CD4-positive, alpha-beta T cell treated with Interleukin-4 for 1 hour (primary cell): ENCODE measurements at places on chromosomes 3 and 15.

DNA sequence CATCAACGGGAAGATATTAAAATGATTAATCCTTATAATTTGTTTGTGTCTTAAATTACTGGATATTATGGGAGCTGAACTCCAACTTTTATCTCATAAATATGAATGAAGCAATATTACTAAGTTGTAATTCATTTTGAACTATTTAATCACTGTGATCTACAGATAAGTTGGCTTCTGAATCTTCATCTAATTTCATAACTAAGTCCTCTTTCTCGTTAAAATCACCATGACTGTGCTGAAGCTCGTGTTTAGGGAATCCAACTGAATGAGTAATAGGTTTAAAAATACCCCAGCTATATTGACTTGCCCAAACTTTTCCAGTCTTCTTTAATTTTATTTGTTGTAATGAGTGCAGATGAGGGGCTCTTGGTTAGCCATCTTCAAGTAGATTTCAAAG, 14.1 kb downstream of the MDFIC2 start:
- no peak for DNase-seq

DNA sequence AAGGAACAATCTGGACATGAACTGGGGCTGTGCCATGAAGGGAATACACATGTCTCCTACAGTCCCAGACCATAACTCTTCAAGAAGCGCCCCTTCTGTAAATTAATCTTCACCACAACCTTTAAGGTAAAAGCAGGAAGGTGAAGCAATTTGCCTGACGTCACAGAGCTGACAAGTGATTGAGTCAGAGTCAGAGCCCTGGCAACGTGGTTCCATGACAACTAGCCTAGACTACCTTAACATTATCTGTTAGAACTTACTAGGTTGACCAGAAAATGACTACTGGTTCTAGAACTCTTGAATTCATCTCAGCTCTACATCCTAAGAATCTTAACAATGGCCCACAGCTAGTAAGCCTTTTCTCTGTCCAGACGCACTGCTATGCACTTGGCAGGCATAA, 124.6 kb downstream of the NTRK3 start:
- no peak for DNase-seq

- DNase-seq = no peak
Observed at GRCh38 chr3:101637451-101637850, 39.5 kb downstream of the ZBTB11 start.

DNA sequence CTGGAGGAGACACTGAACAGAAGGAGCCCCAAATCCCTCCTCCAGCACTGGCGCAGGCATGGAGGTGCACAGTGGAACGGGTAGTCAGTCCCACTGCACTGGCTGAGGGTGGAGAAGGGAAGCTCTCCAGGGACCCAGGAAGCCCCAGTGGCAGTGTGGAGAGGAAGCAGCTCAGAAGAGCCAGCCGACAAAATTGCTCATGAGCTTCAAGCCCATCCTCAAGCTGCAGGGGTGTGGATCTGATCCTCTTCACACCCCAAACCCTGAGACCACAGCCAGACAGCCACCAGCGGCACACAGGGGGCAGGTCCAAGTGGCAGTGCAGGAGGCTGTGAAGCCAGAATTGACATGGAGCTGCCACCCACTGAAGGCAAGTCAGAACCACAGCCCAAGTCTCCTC, 32.1 kb downstream of the CYFIP1 start:
- no peak for DNase-seq

DNA sequence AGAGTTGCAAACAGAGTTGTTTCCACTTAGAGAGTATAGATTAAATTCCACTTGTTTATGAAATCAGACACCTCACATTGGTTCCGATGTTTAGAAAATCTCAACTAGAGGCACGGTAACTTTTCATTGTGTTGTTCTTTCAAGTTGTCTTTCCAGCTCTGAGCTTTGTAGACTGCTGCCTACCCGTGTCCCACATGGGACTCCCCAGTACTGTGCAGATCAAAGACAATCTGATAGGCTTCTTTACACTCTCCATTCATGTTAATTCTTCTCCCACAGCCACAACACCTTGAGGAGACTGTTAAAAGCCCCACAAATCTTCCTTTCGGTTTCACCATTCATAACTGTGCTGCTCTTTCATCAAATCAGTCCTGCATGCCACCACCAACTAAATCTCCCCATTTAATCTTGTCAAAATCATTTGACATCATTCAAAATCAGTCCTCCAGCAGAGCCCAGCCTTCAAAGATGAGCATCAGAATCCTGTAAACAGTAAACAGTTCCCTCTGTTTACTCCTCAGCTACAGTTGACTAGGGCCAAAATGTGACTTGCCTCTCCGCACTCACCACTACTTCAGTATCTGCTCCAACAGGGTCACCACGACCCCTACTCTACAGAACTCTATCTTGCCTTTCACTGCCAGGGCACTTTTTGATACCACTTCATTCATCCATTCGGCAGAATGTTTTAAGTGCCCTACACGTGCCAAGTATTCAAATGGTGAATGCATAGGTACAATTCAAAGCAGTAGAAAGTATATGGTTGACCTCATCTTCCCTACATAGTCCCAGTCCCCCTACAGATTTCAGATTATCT, 8.3 kb downstream of the ANXA2 start:
- peak; percentile 72 for DNase-seq

GRCh38 chr3:98827221-98827920, 64.2 kb downstream of the ST3GAL6 start:
- DNase-seq = no peak

DNA sequence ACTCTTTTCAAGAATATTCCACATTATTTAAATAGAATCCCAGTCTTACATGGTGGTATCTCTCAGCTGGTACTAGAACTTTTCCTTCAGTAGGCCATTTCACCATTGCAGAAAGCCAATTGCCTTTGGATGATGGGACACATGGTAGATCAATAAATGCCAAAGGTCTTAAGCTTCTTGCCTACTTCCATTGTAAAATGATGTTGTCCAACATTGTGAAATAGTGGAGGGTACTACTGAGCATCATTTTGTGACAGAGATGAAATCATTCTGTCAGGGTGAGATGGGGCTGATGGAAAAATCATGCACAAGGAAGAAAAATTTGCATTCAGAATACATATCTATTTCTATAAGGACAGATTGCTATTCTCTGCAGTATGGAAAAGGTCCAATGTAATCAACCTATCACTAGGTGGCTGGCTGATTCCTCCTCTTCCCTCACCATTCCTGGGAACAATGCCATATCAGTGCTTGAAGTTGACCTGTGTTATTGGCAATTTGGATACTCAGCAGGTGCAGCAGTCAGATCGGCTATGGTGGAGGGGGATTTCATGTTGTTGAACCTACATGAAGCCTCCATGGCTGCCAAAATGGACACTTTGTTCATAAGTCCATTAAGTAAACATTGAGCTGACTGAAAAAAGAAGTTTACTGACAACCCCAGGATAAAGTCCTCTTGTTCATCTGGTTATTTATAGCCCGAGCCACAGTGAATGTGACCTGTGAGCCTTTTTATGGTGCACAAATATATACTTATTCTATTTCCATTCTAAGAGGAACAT, 596.9 kb upstream of the ARPP21 start:
- DNase-seq = no peak

DNA sequence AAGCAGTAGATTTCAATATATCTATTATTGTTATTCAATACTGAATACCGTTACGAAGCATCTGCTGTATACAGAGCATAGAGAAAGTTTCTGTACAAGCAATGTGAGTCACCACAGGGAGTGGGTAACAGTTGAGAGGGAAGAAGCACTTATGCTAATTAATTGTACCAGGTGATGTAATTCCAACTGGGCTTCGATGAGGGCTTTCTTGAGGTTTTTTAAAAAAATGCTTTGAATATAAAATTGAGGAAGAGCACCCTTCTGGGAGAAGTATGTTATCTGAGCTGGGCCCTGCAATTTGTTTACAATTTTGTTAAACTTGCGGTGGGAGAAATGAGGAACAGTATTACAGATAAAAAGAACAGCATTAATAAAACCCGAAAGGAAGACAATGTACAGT, 197.9 kb downstream of the TPRG1 start:
- no peak for DNase-seq

DNA sequence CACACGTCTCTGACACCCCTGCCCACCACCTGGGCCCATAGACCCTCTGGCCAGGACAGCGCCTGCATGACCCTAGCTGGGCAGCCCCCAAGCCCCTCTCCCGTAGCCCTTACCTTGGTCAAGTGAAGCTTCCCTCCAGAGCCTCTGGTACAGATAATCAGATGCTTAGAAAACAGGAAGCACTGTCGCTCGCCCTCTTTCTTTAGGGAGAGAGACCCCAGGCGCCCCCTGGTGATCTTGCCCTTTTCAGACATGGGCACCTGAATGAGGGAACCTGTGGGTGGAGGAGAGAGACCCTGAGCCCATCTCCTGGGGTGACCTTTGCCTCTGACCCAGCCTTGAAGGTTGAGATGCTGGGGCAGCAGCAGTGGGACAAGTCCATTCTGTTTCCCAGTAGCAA, 65.4 kb downstream of the RASGRF1 start:
- DNase-seq = no peak

- DNase-seq = no peak
Observed at GRCh38 chr3:194494951-194495374, 8.2 kb upstream of the ATP13A3 start.

DNA sequence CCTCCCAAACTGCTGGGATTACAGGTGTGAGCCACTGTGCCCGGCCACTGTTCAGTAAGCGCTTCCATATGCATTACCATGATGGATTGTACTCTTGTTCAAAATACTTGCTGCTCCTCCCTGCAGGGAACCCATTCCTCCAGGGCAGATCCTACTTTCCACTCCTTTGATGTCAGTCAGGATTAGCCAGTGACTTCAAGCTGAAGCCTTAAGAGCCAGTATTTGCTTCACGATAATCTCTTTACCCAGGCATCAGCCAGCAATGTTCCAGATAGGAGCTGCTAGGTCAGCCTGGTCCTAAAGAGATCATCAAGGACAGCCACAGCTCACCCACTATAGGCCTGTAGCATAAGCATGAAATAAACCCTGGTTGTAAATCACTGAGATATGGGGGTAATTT, 96.5 kb upstream of the UBE2E2 start:
- no peak for DNase-seq

GRCh38 chr3:177440456-177441104, 243.3 kb upstream of the TBL1XR1 start:
- DNase-seq = no peak

GRCh38 chr3:94146455-94146854, 83.6 kb downstream of the NSUN3 start:
- DNase-seq = no peak

DNA sequence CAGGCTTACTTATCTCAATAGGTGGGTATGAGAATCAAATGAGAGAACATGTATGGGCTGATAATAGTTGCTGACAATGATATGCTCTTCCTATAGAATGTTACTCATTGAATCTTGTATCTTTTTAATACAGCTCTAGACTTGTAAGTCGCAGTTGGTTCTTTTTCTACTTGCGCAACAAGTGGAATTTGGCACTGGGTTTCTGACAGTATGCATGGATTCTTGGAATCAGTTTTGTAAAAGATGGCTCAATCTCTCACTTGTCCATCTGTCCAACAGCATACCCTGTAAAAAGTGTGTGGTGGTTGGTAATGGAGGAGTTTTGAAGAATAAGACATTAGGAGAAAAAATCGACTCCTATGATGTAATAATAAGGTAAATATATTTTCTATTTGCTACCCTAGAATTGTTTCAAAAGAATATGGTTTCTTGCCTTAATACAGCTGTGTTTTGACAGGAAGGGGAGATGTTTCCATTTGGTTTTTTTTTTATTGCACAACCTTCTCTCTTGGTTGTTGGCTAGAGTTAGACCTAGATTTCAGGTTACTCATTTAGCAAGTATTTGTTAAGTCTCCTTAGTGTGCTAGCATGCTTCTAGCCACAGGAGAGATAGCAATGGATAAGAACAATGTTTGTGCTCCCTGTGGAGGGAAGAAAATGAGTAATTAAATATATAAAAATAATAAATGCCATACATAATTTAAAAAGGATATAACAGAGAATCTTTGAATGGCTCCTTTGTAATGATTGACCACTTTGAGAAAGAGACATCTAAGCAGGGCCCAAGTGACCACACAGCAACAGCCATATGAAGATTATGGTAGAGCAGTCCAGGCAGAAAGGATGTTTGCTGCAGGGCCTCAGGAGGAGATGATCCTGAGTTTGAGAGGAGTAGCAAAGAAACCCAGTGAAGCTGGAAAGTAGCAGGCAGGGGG, 21.8 kb downstream of the ST3GAL6 start:
- DNase-seq = no peak

- DNase-seq = no peak
Observed at GRCh38 chr3:120113128-120114116, 19.2 kb upstream of the GSK3B start.

DNA sequence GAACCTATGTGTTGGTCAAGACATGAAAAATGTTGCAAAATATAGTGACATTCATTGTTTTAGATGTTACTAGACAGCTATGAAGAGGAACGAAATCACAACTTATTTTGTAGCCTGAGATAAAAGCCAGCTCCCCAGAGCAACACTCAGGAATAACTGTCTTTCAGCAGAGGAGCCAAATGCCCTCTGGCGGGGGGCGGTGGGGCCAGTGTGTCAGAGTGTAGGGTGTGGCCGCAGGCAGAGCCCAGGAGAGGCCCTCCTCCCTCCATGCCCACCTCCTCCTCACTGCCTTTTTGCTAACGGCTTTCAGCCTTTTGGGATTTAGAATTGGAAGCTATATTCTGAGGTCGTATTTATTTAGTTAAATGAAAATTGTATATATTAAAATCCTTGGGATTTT, 16.9 kb downstream of the APOD start:
- DNase-seq = no peak

DNA sequence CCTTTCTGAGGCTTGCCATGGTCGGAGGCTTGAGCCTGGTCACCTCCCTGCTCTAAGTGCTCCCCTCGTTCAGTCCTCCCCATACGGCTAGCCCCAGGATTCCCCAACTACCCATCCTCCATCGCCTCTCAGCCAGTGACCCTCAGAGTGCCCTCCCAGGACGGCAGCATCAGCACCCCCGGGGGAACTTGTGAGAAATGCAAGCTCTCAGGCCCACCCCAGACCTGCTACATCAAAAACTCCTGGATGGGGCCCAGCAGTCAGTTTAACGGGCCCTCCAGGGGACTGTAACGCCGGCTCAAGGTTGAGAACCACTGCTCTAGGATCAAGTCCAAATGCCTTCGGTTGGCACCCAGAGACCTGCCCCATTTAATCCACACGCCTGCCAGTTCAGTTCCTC, 6.9 kb downstream of the ADAMTS17 start:
- DNase-seq = no peak

- DNase-seq = no peak
Observed at GRCh38 chr3:119817071-119817470, 35.2 kb downstream of the NR1I2 start.

GRCh38 chr15:58678683-58679082, 70.8 kb downstream of the ADAM10 start:
- DNase-seq = no peak

- DNase-seq = no peak
Observed at GRCh38 chr3:137116619-137117018, 158.8 kb downstream of the IL20RB start.

- DNase-seq = no peak
Observed at GRCh38 chr3:175111036-175111435, 251.9 kb downstream of the NAALADL2 start.
